Stimulated activated CD8-positive, alpha-beta memory T cell treated with anti-CD3 and anti-CD28 coated beads, Interleukin-15, amount 100 ng/mL, for 4 hours (primary cell): ENCODE measurements at places on chromosomes 16 and 17.

DNA sequence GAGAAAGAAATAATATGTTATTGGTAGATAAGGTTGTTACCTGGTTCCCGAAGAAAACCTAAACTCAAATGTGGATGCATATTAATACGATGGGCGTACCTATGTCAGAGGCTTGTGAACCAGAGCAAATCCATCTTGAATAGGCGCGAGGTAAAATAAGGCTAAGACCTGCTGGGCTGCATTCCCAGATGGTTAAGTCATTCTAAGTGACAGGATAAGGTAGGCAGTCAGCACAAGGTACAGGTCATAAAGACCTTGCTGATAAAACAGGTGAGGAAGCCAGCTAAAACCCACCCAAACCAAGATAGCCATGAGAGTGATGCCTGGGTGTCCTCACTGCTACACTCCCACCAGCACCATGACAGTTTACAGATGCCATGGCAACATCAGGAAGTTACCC lies 1400.1 kb downstream of the CDH8 start:
- DNase-seq = no peak

DNA sequence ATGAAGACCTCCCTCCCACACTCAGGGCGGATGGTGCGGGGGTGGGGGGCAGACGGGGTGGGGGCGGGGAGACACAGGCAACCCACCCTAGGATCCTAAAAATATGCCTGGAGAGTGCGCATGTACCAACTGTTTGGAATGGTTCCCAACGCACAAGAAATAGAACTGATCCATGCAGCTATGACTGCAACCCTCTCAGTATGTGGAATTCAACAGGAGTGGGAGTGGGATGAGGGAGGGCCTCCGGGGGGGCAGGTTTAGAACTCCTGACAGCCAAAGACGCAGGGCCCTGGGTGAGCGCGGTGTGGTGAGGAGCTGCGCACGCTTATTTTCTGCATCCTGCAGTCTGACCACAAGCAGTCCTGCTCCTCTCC lies 1.1 kb upstream of the P2RX5 start:
- no peak for DNase-seq

GRCh38 chr17:38867179-38867967 lies 2.5 kb upstream of the LASP1 start:
- no peak for DNase-seq

DNA sequence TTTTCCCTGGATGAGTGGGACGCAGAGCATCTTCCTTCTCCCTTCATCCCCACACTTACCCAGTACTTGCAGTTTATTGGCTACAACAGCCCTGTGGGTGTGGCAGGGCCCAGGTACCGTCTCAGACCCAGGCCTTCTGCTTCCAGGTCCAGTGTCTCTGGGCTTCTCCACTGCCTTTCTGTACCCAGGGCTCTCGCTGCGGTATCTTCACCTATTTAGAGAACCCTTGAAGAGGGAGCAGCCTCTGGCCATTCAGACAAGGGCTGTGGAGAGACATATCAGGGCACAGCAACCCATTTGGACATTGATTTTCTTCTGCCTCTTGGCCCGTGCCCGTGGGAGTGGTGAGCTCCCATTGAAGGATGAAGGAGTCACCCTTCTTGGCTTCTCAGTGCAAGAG lies 17.3 kb downstream of the TBX4 start:
- no peak for DNase-seq

GRCh38 chr17:75241996-75242460 lies 19.4 kb downstream of the GGA3 start:
- no peak for DNase-seq

GRCh38 chr17:11813871-11814270 lies 183.4 kb downstream of the ZNF18 start:
- no peak for DNase-seq

DNA sequence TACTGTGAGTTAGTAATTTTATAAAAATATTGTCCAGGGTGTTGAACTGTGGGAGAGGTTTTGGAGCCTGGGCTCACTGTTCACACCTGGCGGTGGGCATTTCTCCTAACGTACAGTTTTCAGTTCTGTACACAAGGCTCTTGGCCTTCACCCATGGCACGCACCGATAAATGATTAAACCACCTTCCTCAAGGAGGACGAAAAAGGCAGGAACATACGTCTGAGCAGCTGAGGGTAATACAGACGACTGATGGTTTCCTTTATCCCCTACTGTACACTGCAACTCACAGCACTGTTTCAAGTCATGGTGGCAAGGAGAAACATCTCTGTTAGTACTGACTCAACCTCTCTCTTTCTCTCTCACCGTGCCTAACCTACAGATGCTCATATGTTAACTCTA lies 1.4 kb upstream of the ST6GALNAC1 start:
- no peak for DNase-seq

DNA sequence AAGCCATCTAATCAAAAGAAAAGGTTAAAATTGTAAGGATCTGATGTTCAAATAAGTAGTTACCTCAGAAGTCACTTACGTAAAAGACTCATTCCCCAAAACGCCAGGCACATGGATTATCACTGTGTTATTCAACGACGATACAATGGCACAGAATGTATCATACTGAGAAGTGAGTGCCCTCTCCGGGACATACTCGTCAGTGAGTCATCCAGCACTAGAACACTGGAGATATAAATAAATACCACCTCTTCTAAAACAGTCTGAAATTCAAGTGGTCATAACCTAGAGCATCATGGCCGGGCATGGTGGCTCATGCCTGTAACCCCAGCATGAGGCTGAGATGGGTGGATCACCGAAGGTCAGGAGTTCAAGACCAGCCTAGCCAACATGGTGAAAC lies 24.9 kb downstream of the USP31 start:
- no peak for DNase-seq

DNA sequence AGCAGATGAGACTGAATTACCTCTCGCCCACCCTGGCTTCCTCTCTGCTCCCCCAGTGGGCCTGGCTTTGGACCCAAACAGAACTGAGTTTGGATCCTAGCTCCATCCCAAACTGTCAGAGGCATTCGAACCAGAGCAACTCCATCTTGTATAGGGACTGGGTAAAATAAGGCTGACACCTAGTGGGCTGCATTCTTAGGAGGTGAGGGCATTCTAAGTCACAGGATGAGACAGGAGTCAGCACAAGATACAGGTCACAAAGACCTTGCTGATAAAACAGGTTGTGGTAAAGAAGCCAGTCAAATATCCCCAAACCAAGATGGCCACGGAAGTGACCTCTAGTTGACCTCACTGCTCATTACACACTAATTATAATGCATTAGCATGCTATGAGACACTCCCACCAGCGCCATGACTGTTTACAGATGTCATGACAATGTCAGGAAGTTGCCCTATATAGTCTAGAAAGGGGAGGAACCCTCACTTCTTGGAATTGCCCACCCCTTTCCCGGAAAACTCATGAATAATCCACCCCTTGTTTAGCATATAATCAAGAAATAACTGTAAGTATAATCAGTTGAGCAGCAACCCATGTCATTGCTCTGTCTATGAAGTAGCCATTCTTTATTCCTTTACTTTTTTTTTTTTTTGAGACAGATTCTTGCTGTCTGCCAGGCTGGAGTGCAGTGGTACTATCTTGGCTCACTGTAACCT lies 44.4 kb downstream of the LYRM1 start:
- peak; percentile 0 for DNase-seq

DNA sequence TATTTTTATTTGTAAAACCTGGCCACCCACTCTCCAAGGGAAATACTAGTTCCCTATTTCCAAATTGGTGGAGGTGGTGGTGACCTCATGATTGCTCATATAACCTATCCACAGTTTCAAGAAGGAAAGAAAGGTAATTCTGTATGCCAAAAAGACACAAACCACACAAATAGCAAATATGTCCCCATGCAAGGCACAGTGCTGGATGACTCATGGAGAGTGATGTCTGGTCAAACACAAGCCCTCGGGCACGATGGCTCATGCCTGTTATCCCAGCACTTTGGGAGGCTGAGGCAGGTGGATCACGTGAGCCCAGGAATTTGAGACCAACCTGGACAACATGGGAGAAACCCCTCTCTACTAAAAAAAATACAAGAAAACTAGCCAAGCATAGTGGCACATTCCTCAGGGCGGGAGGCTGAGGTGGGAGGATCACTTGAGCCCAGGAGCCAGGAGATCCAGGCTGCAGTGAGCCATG lies 64.2 kb downstream of the GNA13 start:
- DNase-seq = no peak

DNA sequence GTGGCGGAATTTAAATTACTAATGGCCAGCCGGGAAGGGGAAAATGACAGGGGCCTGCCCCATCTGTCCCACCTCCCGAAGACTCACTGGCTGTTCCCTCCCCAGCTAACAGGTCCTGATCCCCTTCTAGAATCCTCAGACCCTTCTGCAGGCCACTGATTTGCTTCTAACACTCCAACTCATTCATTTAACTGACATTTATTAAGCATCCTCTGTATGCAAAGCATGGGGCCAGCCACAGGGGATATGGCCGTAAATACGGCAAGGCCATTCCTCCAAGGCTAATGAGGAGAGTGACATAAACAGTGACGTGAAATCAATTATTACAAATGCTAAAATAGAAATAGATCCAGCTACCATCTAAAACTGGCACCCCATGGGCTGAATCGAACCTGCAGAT lies 195.3 kb downstream of the GSG1L start:
- no peak for DNase-seq

DNA sequence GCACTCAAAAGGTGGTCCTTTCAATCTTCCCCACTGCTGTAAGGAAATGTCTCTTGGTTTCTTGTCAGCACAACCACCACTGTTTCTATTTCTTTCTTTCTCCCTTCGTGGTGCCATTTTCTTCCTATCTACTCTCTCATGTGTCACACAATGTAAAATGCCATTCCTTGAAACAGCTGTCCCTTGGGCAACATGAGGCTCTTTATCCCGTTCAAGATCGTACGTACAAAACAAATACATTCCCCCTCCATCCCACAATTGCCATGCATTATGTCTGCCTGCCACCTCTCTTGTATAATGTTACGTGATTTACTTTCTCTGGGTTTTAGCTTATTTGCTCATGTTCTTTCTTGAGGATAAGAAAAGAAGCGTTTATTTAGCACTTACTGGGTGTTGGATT lies 410.6 kb downstream of the HS3ST4 start:
- no peak for DNase-seq

- no peak for DNase-seq
Measured at GRCh38 chr16:22641131-22641628, 130.5 kb downstream of the NPIPB5 start.

DNA sequence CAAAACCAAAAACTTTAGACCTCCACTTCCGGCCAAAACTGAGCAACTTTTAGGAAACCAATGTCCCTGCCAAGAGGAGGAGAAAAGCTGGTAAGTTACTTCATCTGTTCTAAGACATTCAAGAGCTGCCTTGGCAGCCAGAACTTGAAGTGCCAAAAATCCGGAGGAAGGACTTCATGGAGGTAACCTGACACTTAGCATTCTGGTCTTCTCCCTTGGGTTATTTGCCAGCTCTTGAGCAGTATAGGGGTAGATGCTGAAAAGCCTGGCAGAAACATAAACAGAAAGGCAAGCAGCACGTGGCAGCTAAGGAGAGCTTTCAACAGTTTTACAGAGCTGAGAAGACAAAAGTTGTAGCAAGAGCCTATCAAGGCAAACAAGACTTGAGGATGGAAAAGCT lies 53.2 kb downstream of the CDYL2 start:
- no peak for DNase-seq
